Spleen (tissue), 13 donors: ENCODE measurements at places on chromosomes 11 and 22. TPM values are rescaled to one million over a fixed set of nuclear protein-coding genes. Genes with fewer than 3 reads are reported as not detected.

DNA sequence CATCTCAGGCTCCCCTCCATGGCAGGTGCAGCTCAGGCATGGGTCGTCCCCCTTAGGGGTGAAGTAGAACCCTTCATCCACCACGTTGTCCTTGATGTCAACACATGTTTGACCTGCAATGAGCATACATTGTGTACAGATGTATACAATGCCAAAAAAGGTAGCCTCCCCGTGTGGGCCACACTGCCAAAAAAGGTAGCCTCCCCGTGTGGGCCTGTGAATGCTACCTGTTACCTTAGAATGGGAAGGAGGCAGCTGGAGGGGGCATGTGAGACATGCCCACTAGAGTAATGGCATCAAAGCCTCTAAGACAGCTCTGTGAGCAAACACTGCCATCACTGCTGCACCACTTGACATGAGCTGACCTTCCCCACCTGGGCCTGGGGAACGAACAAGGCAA lies 73.7 kb downstream of the DGCR2 start:
- peaks cover 79% of the 10 kb centered on the region for H3K36me3 ChIP-seq
- no peak overlapping the region for H3K4me3 ChIP-seq
- no peak for DNase-seq
- no peaks in the 10 kb centered on the region for H3K27me3 ChIP-seq
- no peak overlapping the region for H3K27ac ChIP-seq
- no peaks in the 10 kb centered on the region for H3K4me1 ChIP-seq

DNA sequence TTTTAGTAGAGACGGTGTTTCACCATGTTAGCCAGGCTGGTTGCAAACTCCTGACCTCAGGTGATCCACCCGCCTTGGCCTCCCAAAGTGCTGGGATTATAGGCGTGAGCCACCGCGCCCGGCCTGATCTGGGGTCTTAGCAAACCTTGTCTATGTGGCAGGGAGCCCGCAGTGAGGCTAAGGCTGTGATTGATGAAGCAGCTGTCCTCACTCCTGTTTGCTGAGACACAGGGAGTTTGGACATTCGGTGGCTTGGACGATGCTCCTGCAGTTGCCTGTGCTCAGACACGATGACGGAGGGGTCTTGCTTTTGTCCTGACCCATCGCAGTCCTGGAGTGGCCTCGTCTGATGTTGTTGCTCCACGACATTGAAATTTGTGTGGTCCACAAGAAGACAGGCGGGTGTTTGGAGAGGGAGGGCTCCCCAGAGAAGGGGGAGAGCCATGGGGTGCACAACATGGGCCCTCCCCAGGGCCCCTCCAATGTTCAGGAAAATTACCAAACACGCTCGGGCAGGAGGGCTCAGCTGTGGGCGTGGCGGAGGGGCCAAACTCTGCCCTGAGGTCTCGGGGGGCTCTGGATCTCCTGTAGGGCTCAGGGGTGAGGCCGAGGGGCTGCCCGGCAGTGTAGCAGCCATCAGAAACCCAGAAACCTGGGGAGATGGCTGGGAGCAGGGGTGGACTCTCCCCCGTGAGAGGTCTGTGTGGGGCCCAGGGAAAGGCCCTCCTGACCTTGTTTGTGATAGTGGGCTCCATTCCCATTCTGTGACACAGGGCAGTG lies 41.8 kb upstream of the PRR5 start:
- H3K27me3 ChIP-seq: no peaks in the 10 kb centered on the region
- no peak overlapping the region for H3K27ac ChIP-seq
- no peak overlapping the region for H3K4me3 ChIP-seq
- H3K36me3 ChIP-seq: no peaks in the 10 kb centered on the region

- H3K36me3 ChIP-seq: no peaks in the 10 kb centered on the region
- H3K27ac ChIP-seq: no peak overlapping the region
- no peaks in the 10 kb centered on the region for H3K27me3 ChIP-seq
- no peak overlapping the region for H3K4me3 ChIP-seq
Observed at GRCh38 chr11:27991736-27992135, 116.2 kb downstream of the KIF18A start.

DNA sequence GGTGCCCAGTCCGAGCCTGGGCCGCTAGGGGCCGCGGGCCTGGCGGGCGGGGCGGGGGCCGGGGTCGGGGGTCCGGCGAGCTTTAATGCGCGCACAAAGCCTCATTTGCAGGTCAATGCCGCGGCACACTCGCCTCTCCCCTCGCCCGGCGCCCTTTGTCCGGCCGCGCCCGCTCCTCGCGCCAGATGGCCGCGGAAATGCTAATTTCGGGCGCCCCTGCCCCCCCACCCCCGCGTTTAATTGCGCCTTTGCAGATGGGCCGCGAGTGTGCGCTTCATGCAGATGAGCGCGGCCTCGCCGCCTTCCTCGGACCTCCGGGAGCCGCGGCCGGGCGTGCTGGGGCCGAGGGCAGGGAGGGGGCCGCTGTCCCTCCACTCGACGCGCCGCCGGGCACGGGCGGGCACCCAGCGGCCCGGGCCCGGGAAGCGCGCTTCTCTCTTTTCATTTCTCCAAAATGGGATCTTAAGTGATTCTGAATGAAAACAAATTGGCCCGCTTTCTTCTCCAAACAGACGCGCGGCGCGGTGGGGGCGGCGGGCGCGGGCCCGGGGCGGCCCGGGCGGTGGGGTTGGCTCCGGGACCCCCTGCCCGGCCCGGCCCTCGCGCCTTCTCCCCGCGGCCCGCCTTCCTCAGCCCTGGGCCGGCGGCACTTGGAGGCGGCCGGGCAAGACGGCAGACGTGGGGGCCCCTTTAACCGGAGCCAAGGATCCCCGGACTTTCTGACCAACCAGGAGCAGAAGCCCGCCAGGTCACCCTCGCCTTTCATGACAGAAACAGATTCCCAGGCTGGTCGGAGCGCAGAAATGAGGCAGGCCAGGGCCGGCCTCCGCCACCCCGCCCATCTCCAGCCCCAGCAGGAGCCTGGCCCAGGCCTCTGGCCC lies 22.9 kb downstream of the CDKN1C start:
- no peaks in the 10 kb centered on the region for H3K27me3 ChIP-seq
- no peak for DNase-seq
- H3K27ac ChIP-seq: no peak overlapping the region
- no peaks in the 10 kb centered on the region for H3K36me3 ChIP-seq
- no peak overlapping the region for H3K4me3 ChIP-seq
- H3K4me1 ChIP-seq: peaks cover 4% of the 10 kb centered on the region

The SPDYC gene
- total RNA-seq: not detected

DNA sequence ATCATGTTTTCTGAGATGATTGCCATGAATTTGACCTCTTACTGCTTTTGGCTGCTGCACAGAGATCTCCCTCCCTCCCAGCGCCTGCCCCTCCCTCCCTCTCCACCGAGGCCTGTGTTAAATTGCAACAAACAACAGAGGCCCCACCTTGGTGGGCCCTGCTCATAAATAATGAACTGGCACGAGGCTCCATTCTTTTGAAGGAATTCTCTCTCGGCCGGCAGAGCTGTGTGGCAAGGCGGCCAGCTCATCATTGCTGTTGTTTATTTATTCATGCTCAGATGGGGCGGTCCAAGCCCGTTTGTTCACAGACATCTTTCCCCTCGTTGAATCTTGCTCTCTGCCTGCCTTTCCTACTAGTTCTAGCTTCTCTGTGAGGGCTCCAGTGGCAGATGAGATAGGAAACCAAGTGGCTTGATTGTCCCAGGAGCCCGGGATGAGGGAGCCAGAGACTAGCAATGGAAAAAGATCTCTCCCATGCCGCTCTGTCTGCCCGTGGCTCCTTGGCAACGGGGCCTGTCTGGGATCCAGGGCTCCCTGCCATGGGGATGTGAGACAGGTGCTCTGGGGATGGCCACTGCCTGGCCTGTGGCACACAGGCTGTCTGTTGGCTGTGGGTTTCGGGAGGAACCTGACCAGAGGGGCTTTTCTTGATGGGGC lies 192.6 kb downstream of the DSCAML1 start:
- H3K27ac ChIP-seq: no peak overlapping the region
- no peak for DNase-seq
- no peak overlapping the region for H3K4me3 ChIP-seq
- H3K27me3 ChIP-seq: no peaks in the 10 kb centered on the region
- no peaks in the 10 kb centered on the region for H3K4me1 ChIP-seq
- no peaks in the 10 kb centered on the region for H3K36me3 ChIP-seq

The MED19 gene
- 9.4 TPM for total RNA-seq

GRCh38 chr11:33021501-33021900 lies 5.8 kb downstream of the DEPDC7 start:
- H3K4me1 ChIP-seq: peaks cover 7% of the 10 kb centered on the region
- no peak overlapping the region for H3K4me3 ChIP-seq

DNA sequence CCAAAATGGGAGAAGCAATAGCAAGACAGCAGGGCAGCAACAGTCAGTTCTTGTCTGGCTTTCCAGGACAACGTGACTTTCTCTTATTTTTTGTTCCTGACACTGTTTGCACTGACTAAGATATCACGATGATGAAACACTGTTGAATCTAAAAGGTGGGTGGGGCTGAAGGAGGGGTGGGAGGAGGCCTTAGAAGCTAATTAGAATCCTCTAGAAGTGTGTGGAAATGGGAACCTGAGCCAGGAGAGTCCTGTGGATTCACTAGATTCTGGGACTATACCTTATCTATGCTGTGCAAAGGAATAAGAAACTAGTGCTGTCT lies 300.3 kb downstream of the ST3GAL4 start:
- no peaks in the 10 kb centered on the region for H3K36me3 ChIP-seq
- no peaks in the 10 kb centered on the region for H3K27me3 ChIP-seq
- no peaks in the 10 kb centered on the region for H3K4me1 ChIP-seq
- H3K27ac ChIP-seq: no peak overlapping the region
- DNase-seq: no peak

DNA sequence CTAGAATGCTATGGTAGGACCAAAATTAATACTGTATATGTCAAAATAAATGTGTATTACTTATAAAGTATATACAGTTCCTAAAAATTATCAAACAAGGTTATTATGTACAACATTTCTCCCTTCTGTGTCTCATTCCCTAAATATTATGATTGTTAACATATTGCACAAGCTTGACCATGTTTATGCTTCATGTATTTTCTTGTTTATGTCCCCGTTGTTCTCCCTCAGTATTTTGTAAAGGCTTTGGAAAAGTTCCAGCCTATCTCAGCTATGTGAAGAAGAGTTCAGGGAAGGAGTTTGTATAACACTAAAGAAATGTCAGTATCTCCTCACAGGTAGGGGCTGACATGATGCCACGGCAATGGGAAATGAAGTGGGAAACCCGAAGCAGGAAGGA lies 19.6 kb downstream of the ADM start:
- peaks cover 26% of the 10 kb centered on the region for H3K4me1 ChIP-seq
- H3K27me3 ChIP-seq: no peaks in the 10 kb centered on the region
- no peak overlapping the region for H3K4me3 ChIP-seq
- H3K36me3 ChIP-seq: no peaks in the 10 kb centered on the region

GRCh38 chr22:37827056-37827455 lies 3.9 kb downstream of the GALR3 start:
- peaks cover 6% of the 10 kb centered on the region for H3K4me1 ChIP-seq
- no peak overlapping the region for H3K27ac ChIP-seq
- no peak overlapping the region for H3K4me3 ChIP-seq
- no peak for DNase-seq
- H3K27me3 ChIP-seq: peaks cover 36% of the 10 kb centered on the region
- peaks cover 24% of the 10 kb centered on the region for H3K36me3 ChIP-seq

- peak overlapping the region; percentile 72 for H3K27ac ChIP-seq
- H3K4me1 ChIP-seq: peaks cover 91% of the 10 kb centered on the region
- no peak overlapping the region for H3K4me3 ChIP-seq
- DNase-seq: no peak
- H3K27me3 ChIP-seq: no peaks in the 10 kb centered on the region
Observed at GRCh38 chr11:44596525-44597276, 31.2 kb downstream of the CD82 start.

The GUCY1A2 gene
- 9.4 TPM for total RNA-seq

The MSANTD4 gene
- 16.9 TPM for total RNA-seq

DNA sequence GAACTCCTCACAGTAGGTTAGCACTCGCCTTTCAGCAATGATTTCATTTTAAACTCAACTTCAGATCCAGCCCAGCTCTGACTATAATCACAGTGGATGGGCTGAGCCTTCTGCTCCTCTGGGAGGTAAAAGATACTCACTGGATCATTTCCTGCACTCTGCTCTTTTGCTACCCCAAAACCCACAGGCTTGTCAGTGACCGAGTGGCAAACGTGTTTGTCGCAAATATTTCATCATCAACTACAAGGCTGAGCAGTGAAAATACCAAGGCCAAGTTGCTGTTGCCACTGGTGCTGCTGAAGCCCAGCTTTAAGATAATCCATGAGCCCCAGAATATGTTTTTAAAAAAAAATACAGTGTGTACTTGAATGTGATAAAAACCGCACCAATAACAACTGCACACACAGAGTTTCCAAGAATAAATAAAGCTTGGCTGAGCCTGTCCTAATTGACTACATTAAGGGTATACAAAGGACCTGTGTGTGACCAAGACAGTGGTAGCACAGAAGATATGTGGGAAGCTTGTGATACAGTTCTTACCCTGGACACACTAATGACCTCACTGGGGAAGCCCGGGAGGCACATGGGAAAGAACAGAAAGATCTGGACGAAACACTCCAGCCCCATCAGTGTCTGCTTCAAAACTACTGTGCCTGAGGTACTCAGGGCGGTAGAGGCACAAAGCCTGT lies 41.3 kb downstream of the ABTB2 start:
- no peaks in the 10 kb centered on the region for H3K27me3 ChIP-seq
- H3K4me3 ChIP-seq: no peak overlapping the region
- no peak for DNase-seq
- no peaks in the 10 kb centered on the region for H3K36me3 ChIP-seq
- H3K4me1 ChIP-seq: no peaks in the 10 kb centered on the region

- H3K4me3 ChIP-seq: no peak overlapping the region
- H3K4me1 ChIP-seq: peaks cover 20% of the 10 kb centered on the region
- no peaks in the 10 kb centered on the region for H3K27me3 ChIP-seq
- DNase-seq: no peak
- no peaks in the 10 kb centered on the region for H3K36me3 ChIP-seq
Observed at GRCh38 chr11:74746868-74747267, 1.8 kb upstream of the RNF169 start.

The P2RY2 gene
- total RNA-seq: 17.5 TPM

GRCh38 chr11:112610494-112610893 lies 349.8 kb upstream of the PLET1 start:
- H3K36me3 ChIP-seq: no peaks in the 10 kb centered on the region
- no peak overlapping the region for H3K4me3 ChIP-seq
- DNase-seq: no peak
- H3K4me1 ChIP-seq: no peaks in the 10 kb centered on the region

The FAT3 gene
- 0.37 TPM for total RNA-seq

The IPO7 gene
- 104 TPM for total RNA-seq

The RBMXL2 gene
- 0.52 TPM for total RNA-seq

The FAR1 gene
- total RNA-seq: 75.7 TPM

The XRRA1 gene
- total RNA-seq: 60.1 TPM

DNA sequence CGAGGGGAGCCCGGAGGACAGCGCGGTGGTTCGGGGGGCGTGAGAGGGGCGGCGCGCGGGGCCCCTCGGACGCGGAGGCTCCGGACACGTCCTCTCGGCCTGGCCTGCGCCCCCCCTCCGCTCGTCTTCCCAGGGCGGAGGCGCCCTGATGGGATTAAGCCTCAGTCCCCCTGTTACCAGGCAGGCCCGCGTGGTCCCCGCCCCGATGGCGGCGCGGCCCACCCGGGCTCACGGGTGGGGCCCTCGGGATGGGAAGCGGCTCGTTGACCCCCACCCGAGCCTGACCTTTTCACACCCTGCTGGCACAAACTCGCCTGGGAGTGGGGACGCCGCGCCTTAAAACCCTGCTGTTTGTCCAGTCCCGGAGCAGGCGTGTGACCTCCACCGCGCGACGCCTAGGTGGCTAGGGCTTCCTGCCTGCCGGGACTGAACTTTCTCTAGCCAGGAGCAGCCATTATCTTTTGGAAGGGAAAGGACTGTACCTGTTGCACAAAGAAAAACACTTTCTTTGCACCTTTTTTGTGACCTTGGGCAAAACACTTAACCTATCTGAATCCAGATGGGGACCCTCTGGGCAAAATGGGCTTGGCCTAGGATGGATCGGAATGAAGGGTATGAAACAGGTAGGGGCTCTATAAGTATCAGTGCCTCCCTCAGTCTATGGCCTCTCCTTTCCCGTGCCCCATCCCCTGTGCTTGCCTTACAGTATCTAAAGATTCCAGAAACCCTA lies 1.0 kb downstream of the KIAA1671 start:
- peak overlapping the region; percentile 72 for H3K4me3 ChIP-seq
- H3K27me3 ChIP-seq: peaks cover 16% of the 10 kb centered on the region
- H3K27ac ChIP-seq: peak overlapping the region; percentile 73

The MMP11 gene
- total RNA-seq: 4.2 TPM
